ENCODE measurements at places on chromosomes 2 and 18.
A peak's percentile ranks its signal among the peaks of the same experiment; 100 is the strongest.

DNA sequence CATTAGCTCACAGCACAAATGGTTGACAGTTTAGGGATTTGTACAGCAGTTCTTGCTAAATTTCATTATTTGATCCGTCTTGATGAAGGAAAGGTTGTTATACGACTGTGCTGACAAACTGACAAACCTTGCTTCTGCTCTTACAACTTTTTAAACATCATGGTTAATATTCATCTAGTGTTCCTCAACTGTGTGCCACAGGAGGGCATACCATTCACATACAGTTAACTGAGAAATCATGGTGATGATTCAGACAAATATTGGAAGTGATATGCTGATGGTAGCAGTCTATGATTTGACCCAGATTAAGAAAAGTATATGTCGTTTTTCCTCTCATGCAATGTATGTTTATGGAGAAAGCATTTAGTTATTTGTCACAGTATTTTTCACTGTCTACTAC, 129.8 kb upstream of the FSIP2 start:
- DNase-seq, result no peak

GRCh38 chr2:69734035-69734611, 7.8 kb upstream of the ANXA4 start:
- no peak for DNase-seq

GRCh38 chr18:326846-327245, 59.0 kb upstream of the THOC1 start:
- DNase-seq, result no peak

GRCh38 chr2:221573430-221574230, 1.5 kb upstream of the EPHA4 start:
- peak; percentile 70 for DNase-seq

GRCh38 chr2:190877436-190877835, 3.2 kb upstream of the GLS start:
- DNase-seq, result no peak

DNA sequence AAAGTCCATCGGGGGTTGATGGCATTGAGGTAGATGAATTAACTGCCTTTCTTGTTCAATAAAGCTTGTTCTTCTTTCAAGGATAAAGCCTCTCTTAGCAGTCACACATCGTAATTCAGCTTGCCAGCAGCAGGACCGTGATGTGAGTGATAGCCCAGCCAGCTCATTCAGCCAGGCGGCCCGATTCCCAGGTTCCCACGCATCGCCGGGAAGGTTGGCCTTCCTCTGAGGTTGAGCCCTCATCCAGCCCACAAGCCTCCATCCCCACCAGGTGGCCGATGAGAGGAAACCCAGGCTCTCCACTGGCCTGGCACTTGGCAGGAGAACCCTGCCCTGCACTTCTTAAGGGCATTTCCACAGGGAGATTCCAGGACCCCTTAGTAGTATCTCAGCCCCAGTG, 4.7 kb downstream of the AGAP1 start:
- no peak for DNase-seq

DNA sequence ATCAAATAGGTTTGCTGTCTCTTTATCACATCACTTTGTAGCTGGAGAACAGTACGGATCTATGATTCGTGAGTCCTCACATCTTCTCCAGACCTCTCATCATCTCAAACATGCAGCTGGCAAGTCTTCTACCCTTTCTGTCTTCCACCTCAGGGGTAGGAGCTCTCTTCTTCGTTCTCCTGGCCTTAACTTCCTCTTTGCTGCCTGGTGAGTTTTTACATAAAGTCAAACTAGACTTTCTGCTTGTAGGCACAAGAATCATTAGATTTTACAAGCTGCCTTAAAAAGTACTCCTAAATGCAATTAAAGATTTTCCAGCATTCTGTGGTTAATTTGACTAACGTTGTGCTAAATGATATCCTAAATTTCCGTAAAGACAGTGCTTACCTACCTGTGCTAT, 43.7 kb upstream of the TANK start:
- no peak for DNase-seq

DNA sequence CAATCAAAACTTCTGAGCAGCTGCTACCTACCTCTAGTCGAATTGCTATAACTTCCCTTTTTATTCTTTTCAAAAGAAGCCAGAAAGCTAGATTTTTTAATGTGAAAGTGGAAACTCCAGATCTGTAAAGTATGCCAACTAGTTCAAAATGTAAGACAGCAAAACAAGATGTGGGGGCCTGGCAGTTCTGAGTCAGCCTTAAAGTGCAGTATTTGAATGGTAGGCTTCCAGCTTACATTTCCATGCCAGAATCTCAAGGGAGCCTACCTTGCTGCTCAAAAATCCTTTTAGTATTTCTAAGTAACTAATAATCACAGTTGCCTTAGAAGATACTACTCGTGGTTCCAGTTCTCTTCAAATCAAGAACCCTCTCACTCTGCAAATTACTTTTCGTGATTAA, 1288.7 kb downstream of the LRP1B start:
- DNase-seq, result no peak

DNA sequence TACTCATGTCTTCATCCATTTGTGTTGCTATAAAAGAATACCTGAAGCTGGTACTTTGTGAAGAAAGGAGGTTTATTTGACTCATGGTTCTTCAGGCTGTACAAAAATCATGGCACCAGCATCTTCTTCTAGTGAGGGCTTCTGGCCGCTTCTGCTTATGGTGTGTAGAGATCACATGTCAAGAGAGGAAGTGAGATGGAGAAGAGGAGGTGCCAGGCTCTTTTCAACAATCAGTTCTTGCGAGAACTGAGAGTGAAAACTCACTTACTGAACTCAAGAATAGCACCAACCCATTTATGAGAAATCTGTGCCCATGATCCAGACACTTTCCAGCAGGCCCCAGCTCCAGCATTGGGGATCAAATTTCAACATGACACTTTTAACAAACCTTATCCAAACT, 30.0 kb upstream of the BARD1 start:
- no peak for DNase-seq

GRCh38 chr2:98800330-98801064, 69.6 kb upstream of the MGAT4A start:
- no peak for DNase-seq

DNA sequence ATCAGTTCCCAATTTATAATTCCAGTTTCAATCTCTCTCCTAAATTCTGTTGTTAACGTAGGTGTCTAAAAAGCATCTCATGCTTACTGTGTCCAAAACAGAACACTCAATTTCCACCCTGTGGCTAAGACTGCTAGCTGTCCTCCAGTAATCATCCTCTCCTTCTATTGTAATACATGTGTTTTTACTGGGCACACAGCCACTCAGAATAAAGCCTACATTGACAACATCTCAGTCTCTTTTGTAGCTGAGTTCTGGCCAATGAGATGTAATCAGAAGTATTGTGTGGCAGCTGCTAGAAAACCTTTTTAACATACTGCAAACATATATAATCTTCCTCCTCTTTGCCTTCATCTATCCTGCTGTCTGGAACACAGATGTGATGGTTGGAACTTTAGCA, 29.4 kb upstream of the TSPYL6 start:
- no peak for DNase-seq

DNA sequence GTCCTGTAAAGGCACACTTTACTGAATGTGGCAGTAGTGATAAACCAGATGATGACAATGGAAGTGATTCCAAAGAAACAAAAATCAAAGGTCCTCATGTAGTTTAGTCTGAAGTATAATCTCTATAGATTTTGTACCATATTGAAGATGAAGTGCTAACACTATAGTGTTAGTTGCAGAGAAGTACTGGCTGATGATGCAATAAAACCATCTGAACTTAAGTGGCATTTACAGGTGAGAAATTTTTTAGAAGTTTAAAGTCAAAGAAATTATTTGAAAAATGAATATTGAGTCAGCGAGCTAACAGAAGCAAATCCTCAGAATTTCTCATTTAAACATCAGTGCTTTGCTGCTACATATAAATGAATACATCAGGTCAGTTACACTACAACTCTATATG, 43.1 kb upstream of the RMDN2 start:
- DNase-seq, result no peak

- no peak for DNase-seq
Observed at GRCh38 chr2:39948016-39948719, 169.1 kb upstream of the THUMPD2 start.

GRCh38 chr2:47015206-47015605, 99.6 kb upstream of the MCFD2 start:
- no peak for DNase-seq

DNA sequence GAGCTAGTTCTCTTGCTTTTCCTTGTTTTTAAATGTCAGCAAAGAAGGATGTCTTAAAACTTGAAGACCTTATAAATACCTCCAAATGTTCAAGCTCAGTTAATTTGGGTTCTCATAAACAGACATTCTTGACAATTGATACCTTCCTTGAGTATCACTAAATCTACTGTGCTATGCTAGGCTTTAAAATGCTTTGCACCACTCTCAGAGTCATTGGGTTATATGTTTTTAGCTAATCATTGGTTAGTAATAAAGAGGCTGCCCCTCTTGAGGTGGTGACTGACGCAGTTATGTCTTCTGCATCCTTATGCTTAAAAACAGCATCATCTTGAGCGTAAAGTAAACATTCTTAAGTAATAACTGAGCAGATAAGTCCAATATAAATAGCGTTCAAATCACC, 276.0 kb downstream of the AGPS start:
- DNase-seq, result no peak

- DNase-seq, result no peak
Observed at GRCh38 chr18:35071819-35072247, 30.6 kb downstream of the MAPRE2 start.

DNA sequence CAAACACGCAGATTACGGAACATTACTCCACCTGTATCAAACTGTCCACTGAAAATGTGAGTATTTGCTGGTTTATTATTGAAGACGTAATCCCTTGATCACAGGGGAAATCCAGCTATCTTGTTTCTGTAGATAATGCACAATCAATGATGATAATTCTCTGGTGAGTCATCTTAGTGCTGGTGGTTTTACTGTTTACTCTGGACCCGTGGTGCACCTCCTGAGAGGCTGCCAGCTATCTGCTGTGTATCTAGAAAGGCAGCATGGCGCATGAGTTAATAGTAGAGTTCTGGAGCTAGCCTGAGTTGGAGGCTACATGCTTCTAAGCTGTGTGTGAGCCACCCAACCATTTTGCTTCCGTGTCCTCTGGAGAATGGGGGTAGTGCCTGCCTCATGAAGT, 6.5 kb downstream of the NCAPH start:
- DNase-seq, result peak; percentile 26

DNA sequence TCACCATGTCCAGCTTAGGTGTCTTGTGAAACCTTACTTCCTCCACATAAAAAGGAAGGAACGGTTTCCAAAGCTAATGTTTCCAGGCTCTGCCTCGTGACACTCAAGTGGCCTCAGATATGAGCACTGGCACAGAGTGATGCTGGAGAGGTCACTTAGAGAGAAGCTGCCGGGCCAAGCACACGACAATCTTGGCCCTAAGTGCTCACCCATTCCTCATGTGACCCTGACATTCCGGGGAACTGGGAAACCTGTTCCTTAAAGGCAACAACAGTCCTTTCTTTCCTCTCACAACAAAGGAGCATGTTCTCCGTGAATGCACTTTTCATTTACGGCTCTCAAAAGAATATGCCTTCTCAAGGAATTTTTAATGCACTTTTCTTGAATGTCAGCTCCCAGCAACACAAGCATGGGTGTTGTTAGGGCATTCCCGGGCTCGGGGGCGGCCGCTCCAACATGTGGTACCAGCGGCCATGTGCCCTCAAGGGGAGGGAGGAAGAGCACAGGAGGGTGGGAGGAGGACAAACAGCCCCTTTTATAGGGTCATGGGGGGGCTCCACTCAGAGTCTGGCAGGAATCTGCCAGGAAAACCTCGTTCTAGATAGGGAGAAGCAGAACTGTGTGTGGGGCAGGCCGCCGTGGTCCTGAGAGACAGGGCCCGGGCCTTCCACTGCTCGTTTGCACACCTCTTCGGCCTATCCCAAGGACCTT, 118.6 kb downstream of the MBP start:
- DNase-seq, result no peak

DNA sequence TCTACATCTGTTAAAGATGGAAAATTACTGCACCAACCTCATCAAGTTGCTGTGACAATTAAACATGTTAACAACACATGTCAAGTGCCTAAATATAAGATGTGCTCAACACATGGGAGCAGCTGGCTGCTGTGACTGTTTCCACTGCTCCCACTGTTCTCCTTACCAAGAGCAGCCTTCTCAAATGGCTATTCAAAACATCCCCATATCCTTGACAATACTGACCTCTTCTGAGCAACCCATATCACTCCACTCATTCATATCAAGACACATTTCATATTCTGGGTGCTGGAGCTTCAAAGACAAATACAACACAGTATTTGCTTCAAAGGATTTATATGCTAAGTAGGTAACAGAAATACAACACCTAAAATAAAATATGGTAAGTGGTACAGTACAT, 60.3 kb downstream of the PIAS2 start:
- no peak for DNase-seq

GRCh38 chr2:39696838-39697237, 31.1 kb downstream of the TMEM178A start:
- DNase-seq, result no peak

DNA sequence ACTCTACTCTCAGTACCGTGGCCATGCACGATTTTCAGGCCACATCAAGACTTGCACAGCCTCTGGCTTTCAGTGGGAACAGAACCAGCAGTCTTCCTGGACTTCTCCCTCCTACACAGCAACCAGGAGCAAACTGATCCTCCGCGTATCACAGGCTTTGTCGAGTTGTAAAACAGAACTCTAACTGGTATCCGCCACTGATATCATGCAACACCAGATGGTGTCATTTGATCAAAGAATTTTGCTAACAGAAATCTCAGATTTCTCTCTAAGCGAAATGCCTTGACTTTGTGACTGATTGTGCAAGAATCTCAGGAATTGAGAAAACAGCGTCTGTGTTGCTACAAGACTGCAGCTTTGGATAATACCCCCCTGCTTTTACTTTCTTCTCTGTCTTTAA, 85.7 kb downstream of the COPS8 start:
- DNase-seq, result no peak

GRCh38 chr2:72144274-72144631, 3.4 kb downstream of the CYP26B1 start:
- DNase-seq, result no peak

- DNase-seq, result no peak
Observed at GRCh38 chr2:164967781-164968228, 12.5 kb upstream of the SLC38A11 start.

DNA sequence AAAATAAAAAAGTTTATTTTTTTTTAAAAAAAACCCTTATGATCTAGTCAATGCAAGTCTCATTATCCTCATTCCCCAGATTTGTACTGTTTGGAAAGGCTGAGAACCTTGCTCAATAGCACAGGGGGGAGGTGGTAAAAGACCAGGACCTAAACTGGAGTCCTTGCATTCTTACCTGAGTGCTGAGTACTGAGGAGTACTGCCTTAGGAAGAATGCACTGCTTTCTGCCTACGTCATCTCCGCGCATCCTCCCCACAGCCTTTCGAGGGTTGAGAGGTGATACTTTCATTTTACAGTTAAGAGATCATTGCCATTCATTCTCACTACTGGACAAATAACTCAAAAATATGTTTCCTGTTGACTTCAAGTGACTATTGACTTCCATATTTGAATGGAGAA, 73.8 kb downstream of the MAP3K20 start:
- peak; percentile 10 for DNase-seq

- DNase-seq, result no peak
Observed at GRCh38 chr2:64273524-64274398, 129.5 kb upstream of the PELI1 start.

Measured in activated T-helper 1 cell treated with Interleukin-2 at 50 U/mL for 16 hours (primary cell).